T-helper 2 cell treated with Interferon-gamma antibody and Interleukin-4, amounts not matched to agents 5 μg/mL and 100 μg/mL, for 36 hours (primary cell): ENCODE measurements at places on chromosomes 5 and 9.

- DNase-seq, result no peak
These were observed 616.3 kb downstream of the SLCO4C1 start for GRCh38 chr5:101679816-101680215.

- DNase-seq, result no peak
These were observed 145.2 kb upstream of the ABCA1 start for GRCh38 chr9:105073147-105073546.

- no peak for DNase-seq
These were observed 297.0 kb downstream of the EFNA5 start for GRCh38 chr5:107373549-107374263.

DNA sequence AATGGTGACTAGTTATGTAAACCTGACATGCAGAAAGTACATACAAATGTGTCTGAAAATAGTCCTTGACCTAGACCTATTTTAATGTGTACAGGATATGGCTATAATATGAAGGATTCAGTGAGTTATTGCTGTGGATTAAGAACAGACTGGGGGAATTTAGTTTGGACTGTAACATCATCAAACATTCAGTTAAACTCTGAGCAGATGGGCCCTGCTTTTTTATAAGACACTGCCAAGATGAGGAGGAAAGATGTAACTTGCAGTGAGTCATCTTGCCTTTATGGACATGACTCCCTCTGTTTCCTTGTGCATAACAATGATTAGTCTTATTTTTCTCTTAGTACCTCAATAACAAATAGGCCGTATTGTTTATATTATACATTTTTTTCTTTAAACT, 12.2 kb downstream of the PPP3R2 start:
- no peak for DNase-seq

- no peak for DNase-seq
These were observed 4.6 kb downstream of the TSLP start for GRCh38 chr5:111076091-111076490.

DNA sequence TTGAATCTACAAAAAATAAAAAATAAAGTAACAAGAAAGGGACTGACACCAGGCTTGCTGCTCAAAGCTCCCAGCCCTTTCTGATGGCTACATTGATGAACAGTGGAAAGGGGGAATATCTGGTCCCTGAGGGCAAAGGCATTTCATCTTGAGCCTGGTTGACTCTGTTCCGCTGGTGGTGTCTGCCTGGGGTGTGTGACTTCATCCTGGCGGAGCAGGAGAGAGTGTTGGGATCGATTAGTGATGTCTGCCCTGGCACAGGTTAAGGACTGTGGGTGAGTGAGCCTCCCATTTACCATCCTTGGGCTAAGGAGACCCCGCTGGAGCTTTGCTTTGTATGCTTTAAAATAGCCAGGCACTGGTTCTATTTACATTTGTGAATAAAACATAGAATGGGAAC, 56.9 kb upstream of the ASS1 start:
- DNase-seq, result no peak

DNA sequence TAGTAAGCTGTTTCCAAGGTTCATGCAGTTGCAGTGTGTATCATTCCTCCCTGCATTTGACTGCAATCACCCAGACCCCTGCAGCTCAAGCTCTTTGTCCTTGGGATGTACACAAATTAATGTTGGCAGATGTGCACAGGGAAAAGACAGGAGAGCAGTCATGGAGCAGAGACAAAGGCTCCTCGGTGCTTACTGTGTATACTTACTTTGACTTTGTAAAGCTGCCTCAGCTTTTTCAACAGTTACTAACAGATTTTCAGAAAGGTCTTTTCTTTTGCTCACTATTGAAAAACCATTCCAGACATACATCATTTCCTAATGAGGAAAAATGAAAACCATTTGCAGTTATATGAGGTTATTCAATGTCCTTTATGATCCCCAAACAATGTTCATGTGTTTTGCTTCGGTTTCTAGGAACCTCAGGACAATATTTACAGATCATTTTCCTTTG, 124.9 kb downstream of the TTC39B start:
- no peak for DNase-seq

- DNase-seq, result no peak
These were observed 44.4 kb downstream of the GADD45G start for GRCh38 chr9:89649039-89649691.

- no peak for DNase-seq
These were observed 12.3 kb upstream of the SKP1 start for GRCh38 chr5:134189031-134189430.

GRCh38 chr9:7879551-7880245, 80.1 kb upstream of the DMAC1 start:
- peak; percentile 30 for DNase-seq

GRCh38 chr5:150544611-150545219, 36.8 kb downstream of the NDST1 start:
- peak; percentile 52 for DNase-seq

DNA sequence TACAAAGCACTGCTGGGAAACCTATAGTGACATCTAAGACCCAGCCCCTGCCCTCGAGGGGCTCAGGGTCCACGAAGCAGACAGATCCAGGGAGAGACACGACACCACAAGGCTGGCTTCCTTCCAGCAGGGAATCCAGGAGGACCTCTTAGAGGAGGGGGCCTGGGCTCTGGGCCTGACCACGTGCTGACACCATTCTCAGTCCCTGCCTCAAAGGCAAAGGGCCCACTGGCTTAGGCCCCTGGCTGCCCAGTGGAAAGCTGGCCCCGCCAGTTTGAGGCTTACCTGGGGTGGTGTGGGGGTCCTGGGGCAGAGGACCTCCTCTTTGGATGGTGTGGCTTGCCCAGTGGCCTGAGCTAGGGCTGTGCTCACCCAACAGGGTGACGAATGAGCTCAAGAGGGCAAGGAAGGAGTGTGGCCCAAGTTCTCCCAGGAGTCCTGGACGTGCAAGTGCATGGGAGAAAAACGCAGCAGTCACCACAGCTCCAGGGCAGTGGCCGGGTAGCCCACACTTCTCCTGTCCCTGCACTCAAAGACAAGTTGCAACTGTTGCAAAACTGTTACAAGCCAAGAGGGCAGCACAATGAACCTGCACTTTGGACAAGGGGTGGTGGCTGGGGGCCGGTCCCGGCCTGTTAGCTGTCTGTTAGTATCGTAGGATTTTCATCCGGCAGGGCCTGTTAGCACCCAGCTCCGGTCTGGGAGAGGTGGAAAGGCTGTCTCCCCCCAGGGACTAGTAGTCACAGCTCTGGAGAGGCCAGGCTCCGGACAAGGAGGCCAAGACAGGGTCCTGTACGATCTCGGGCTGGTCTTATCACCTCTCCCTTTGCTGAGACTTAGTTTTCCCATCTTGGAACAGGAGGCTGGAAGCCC, 1.5 kb upstream of the SARDH start:
- DNase-seq, result no peak

DNA sequence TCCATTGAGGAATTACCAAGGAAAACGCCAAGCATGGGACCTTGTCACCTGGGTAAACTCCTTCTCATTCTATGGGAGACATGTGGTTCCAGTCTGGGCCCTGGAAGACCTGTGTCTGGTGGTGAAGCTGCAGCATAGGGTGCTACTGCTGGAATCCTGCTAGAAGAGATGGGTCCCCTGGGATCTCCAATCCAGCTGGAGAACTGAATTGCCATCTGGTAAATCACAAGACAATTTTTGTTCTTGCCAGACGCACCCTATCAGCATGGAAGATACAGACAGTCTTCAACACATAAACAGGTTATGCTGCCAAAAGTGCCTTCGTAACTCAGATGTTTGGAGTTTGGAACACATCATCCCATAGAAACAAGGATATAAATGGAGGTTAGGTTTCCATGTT, 424.0 kb upstream of the BRINP1 start:
- no peak for DNase-seq

DNA sequence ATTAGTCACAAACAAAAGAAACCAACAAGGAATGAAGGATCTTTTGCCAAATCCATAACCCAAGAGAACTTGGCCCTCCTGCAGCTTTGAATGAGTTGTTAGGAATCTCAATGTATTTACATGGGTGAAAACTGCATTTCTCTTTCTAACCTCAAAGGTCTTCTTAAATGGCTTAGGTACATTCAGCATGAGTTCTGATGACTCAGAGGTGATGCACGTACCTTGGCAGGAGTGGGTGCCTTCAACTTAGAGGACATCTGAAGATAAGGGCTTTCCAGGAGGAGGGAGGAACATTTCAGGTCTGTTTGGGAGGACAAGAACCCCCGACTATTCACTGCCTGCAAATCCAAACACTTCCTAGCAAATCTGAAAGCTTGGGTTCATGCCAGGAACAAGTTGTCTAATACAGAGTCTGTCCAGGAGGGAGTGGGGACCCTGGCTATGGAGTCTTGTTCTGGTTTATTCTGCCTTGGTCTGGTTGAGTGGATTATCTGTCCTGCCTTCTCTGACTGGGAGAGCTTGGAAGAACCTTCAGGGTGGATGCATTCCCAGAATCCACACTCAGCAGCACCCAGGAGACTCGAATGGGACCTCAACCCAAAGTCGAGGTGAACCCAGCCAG, 65.7 kb downstream of the IRX2 start:
- no peak for DNase-seq

DNA sequence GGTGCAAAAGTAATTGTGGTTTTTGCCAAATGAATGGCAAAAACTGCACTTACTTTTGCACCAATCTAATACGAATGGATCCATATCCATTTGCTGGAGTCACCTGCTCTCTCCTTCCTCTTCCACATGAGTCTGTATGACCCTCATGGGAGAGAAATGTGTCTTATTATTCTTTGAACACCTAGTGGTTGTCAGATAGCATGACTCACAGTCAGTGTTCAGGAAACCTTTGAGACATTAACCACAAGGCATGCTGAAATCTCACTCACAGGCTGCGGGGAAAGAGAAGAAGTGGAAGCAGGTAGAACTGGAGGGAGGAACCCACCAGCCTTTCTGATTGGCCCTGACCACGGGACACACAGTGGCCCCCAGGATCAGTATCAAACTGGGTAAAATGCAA, 222.8 kb upstream of the KLF4 start:
- no peak for DNase-seq

- no peak for DNase-seq
These were observed 154.1 kb downstream of the OSTF1 start for GRCh38 chr9:75242426-75242825.

DNA sequence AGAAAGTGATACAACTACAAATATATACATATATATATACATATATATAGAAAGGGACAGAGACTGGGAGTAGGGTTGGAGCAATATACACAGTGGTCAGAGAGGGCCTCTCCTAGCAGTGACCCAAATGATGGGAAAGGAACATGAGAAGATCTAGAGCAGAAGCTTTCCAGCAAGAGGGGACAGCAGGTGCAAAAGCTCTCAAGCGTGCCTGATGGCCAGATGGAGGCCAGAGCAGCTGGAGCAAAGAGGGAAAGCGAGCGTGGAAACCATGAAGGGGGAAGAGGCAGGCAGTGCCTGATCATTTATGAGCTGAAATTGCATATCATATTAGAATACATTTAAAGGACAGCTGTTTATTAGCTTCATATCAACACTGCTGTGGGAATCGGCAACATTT, 7.6 kb upstream of the GRPEL2 start:
- no peak for DNase-seq

DNA sequence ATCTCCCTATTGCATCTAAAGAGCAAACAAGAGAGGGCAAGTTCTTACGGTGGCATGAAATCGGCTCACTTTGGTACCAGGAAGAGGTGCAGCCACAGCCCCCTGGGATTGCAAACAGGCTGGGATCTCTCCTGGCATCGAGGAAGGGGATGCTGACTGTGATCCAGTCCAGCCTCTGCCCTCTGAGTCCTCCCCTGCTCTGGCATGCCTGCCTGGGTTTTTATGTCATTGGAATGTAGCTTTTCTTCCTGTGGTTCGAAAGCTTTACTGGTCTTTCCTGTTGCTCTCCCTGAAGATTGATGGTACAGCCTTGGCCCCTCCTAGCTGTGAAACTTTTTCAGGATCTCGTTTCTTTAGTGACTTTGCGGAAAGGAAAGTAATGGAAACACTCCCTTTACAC, 6.6 kb downstream of the SLC46A2 start:
- DNase-seq, result no peak

DNA sequence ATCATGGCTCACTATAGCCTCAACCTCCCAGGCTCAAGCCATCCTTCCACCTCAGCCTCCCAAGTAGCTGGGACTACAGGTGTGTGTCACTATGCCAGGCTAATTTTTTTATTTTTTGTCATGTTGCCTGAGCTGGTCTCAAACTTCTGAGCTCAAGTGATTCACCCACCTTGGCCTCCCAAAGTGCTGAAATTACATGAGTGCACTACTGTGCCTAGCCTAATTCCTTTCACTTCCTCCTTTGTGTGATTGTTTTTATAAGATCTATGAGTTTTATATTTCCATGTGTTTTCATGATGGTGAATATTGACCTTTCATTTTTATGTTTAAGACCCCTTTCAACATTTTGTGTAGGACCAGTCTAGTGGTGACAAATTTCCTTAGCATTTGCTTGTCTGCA, 55.2 kb upstream of the IL12B start:
- DNase-seq, result no peak

- no peak for DNase-seq
These were observed 30.2 kb upstream of the KCNIP1 start for GRCh38 chr5:170473642-170474041.

- no peak for DNase-seq
These were observed 346.7 kb downstream of the EFNA5 start for GRCh38 chr5:107324071-107324470.

DNA sequence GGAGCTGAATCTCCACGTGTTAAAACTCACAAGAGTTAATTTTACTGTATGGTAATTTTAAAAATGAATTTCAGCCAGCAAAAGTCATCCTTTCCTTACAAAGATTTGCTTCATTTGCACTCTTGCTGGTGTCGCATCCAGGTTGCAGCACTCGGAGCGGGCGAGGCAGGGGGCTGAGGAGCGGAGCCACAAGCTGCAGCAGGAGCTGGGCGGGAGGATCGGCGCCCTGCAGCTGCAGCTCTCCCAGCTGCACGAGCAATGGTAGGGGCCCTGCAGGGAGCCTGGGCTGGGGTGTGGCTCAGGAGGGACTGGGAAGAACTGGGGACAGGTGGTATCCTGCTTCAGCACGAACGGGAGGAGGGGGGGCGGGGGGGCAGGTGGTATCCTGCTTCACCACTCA, 27.1 kb downstream of the HNRNPH1 start:
- DNase-seq, result no peak

DNA sequence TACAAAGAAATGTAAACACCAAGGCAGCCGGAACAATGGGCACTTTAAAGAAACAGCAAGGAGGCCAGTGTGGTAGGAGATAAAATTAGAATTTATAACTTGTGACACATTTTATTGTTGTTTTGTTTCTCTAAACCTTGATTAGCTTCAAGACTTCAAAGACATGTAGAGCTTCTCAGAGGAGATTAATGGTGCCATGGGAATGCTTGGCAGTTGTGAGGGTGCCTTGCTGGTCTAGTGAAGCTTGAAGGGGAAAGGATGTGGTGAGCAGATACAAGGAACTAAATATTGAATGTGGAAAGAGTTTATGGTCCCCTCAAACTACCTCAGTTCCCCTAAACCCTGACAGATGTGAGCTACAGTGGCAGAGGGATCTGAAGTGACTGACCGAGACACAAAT, 322.4 kb upstream of the ADAMTS16 start:
- no peak for DNase-seq

- DNase-seq, result no peak
These were observed 44.9 kb upstream of the ADAMTSL1 start for GRCh38 chr9:18429070-18429469.

DNA sequence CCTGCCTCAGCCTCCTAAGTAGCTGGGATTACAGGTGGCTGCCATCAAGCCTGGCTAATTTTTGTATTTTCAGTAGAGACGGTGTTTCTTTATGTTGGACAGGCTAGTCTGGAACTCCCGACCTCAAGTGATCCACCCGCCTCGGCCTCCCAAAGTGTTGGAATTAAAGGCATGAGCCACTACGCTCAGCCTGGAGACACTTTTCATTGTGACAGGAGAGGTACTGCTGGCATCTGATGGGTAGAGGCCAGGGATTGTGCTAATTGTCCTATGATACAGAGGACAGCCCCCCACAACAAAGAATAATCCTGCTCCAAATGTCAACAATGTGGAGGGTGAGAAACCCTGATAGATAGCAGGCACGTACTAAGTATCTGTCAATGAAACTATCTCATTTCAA, 91.3 kb upstream of the SLC25A48 start:
- DNase-seq, result no peak
